ENCODE measurements at places on chromosomes 5 and 9.

GRCh38 chr9:137784046-137784445 lies 93.5 kb upstream of the CACNA1B start:
- DNase-seq: no peak

DNA sequence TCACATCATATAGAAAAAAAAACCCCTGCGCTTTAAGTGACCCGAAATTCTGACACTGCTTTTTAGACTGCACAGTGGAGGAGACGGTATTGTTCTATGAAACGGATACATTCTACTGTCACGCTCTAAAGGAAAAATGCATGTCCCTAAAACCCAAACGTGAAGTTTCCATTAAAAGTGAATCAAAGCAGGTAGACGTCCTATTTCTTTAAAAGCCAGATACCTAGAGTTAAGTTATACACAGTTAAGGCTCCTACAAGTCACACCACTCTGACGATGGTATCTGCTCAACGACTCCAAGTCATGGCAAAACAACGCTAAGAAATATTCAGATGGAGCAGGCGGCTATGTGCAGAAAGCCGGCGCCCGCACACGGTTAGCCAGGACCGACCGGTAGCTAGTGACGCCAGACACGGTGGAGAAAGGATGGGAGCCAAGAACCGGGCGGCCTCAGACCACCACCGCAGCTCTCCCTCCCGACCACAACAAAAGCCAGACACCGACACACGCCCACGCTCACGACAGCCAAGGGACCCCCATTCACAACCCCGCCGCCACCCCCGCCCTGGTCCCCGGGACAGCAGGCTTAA lies 734 bp downstream of the SKP1 start:
- DNase-seq: peak; percentile 8

GRCh38 chr5:108649106-108649505 lies 98.6 kb upstream of the FER start:
- no peak for DNase-seq

GRCh38 chr5:160213537-160213936 lies 15.8 kb upstream of the FABP6 start:
- no peak for DNase-seq

DNA sequence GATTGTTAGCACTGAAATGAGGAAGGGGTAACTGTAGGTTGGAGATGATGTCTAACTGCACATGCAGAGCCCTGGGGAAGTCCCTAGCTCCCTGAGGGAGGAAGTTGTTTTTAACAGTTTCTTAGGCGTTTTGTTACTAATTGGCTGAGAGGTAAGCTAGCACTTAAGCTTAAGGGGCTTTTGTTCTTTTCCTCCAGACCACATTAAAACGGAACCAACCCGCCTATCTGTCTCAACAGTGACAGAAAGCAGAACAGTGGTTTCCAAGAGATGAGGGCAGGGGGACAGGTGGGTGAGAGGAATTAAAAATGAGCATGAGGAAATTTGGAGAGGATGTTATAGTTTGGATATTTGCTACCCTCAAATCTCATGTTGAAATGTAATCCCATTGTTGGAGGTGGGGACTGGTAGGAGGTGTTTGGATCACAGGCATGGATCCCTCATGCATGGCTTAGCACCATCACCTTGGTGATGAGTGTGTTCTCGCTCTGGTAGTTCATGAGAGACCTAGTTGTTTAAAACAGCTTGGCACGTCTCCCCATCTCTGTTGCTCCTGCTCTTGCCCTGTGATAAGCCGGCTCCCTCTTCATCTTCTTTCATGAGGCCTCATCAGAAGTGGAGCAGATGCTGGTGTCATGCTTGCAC lies 38.9 kb downstream of the LYRM7 start:
- no peak for DNase-seq

- no peak for DNase-seq
Measured at GRCh38 chr5:167402671-167403070, 888.8 kb upstream of the WWC1 start.

GRCh38 chr9:37121881-37122280 lies 1.5 kb downstream of the ZCCHC7 start:
- DNase-seq: no peak

DNA sequence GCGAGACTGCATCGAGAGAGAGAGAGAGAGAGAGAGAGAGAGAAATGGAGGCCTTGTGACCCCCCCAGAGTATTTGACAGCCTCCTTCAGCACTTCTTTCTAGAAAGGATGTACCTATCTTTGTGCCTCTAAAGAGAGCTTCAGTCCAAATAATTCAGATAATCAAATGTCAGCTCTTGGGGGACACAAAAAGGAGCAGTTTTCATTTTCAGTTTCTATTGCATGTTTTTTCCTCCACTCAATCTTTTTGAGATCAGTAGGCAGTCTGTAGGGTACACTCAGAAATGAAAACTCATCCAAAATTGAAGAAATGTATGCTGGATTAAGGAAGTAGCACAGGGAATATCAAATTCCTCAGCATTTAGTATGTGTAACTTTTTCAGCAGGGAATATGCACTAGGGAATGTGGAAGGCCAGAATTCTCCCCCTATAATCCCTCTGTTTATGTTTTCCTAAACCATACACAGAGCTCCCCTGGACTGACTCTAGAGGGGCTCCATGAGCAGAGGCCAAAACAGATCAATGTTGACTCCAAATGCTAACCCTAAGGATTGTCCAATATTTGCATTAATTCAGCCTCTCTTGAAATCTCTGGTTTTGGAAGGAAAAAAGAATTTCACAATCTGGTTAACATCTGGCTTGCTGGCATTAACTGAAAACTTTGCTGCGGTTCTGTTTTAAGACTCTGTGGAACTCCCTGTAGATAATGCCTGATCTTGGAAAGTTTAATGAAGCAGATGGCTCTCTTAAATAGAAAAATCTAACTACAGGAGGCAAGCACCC lies 250.1 kb downstream of the CEMIP2 start:
- no peak for DNase-seq

GRCh38 chr5:39616131-39616530 lies 191.4 kb upstream of the DAB2 start:
- no peak for DNase-seq

GRCh38 chr5:5257353-5257752 lies 117.2 kb downstream of the ADAMTS16 start:
- no peak for DNase-seq

- no peak for DNase-seq
Measured at GRCh38 chr9:129610213-129610472, 10.8 kb downstream of the C9orf50 start.

GRCh38 chr9:136824496-136825225 lies 16.9 kb downstream of the RABL6 start:
- DNase-seq: no peak

DNA sequence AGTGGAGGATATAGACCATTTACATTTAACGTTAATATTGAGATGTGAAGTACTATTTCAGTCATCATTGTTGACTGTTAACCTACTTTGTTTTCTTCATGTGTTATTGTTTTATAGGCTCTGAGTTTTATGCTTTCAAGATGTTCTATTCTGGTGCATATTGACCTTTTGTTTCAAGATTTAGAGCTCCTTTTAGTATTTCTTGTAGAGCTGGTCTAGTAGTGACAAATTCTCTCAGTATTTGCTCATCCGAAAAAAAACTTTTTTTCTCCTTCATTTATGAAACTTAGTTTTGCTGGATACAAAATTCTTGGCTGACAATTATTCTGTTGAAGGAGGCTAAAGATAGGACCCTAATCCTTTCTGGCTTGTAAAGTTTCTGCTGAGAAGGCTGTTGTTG lies 91.3 kb downstream of the INVS start:
- DNase-seq: no peak

DNA sequence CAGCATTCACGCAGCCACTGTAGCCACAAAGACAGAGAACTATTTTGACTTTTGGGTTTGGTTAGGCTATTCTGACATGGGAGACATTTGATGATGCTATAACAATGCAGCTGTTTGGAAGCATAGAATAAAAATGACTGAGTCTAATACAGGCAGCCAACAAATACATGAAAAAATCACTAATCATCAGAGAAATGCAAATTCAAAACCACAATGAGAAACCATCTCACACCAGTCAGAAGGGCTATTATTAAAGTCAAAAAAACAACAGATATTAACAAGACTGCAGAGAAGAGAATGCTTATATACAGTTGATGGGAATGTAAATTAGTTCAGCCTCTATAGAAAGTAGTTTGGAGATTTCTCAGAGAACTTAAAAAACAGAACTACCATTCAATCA lies 107.1 kb upstream of the POC5 start:
- DNase-seq: no peak

DNA sequence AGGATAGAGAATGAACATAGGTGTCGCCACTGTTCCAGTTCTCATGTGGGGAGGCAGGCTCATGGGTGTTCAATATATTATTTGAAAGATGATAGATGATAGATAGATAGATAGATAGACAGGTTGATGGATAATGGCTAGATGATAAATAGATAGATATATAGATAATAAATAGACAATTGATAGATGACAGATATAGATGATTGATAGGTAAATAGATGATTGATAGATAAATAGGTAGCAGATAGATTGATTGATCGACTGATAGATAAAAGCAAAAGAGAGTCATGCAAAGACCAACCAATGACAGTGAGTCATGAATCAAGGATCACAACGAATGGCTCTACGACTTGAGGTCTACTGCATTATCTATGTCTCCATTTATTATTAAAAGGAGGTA lies 30.4 kb downstream of the SPARC start:
- no peak for DNase-seq

- no peak for DNase-seq
Measured at GRCh38 chr5:37575541-37576489, 196.7 kb downstream of the WDR70 start.

DNA sequence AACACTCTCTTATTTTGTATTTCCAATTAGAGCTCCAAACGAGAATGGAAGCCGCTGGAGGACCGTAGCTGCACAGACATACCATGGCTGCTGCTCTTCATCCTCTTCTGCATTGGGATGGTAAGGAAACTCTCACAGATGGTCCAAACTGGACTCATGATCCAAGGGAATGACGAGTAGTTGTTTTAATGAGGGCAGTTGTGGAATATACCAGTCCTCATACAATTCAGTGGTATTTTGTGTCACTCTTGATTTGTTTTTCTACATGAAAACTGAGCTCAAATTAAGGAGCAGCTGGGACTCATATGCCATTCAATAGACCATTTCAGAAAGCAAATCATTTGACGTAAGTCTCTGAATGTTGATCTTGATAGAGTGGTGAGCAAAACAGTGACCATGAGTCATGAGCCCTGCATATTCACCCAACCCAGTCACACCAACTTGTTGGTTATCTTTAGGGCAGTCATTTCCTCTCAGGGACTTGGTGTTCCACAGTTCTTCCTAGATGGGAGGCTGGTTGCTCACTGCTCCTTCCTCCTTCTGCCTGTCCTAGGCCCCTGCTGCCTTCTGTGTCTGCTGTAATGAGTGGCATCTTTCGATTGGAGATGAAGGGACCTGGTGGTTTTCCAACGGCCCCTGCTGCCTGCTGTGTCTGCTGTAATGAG lies 54.9 kb downstream of the SLC44A1 start:
- no peak for DNase-seq

GRCh38 chr9:15543047-15543813 lies 9.6 kb upstream of the CCDC171 start:
- no peak for DNase-seq

DNA sequence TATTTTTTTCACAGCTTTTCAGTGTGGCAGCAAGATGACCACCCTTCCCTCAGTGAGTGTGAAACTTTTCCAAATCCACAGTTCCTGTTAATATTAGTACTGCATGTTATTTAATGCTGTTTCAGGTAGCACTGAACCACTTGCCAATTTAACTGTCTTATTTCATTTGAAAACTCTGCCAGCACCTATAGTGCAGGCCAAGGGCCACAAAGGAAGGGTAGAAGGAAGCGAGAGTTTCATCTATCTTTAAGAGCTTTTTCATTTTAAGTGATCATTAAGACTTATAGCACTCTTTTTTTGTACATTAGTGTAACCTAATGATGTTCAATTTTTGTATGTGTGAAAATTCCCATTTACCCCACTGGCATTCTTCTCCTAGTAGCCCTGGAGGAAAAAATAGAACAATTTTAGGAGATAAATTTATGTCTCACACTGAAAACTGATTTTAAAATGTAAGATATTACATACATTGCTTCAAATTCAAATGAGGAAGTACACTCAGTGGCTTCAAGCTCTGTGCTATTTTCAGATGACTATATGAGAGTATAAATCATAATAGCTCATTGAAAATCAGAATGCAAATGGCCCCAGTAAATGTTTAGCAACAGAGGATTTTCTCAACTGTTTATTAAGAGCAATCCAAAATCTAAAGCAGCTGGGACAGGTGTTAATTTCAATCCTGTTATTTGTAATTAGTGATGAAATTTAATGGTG lies 820.5 kb downstream of the PTPRD start:
- DNase-seq: no peak

DNA sequence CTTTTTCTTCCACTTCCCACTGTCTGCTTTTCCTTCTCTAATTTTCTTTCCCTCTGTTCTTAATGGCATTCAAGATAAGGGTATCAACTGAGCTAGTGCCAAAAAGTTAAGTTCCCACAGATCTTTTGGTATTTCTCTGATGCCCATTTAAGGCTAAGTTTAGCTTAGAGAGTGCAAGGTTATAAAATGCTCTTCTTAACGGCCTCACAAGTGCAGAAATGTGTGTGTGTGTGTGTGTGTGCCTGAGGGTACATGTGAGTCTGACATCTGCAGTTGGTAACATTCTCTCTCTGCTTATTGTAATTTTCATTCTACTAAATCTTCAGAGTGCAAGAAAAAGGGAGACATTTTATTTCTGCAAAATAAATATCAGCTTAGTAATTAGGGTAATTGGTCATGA lies 24.2 kb downstream of the FBN2 start:
- DNase-seq: no peak

GRCh38 chr9:101265261-101265660 lies 119.5 kb downstream of the BAAT start:
- no peak for DNase-seq

GRCh38 chr5:1549475-1550030 lies 25.8 kb upstream of the LPCAT1 start:
- no peak for DNase-seq

DNA sequence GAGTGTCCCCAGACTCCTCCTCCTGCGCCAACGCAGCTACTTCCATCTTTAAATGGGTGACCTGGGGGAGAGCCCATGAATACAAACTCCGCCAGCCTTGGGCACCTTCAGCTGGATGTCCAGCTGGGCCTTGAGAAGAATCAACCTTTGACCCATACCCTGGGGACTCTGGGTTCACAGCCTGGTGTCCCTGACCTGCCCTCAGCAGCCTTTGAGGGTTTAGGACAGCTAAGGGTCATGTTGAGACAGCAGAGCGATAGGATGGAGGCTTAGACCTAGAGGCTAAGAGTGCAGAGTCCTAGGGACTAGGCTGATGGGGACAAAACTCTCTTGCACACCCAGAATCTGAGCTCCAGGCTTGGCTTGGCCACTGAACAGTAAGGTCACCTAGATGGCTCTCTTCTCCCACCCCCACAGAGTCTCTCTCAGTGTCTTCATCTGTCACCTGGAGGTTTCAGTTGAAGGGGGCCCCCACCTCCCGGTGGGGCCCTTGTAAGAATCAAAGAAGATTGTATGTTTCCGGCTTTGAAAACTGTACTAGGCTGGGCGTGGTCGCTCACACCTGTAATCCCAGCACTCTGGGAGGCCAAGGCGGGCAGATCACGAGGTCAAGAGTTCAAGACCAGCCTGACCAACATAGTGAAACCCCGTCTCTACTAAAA lies 6.7 kb upstream of the AQP3 start:
- no peak for DNase-seq

Data from NCI-H1105 treated with DMSO at 0.1 percent for 48 hours (cell line).